ENCODE measurements at places on chromosomes 2 and 18. TPM values are rescaled to one million over a fixed set of nuclear protein-coding genes. Genes with fewer than 3 reads are reported as not detected.

COBLL1 gene
- total RNA-seq = 1.4 TPM

COL5A2 gene
- 0.39 TPM for total RNA-seq

SCN1A gene
- not detected for total RNA-seq

CNOT9 gene
- 73.9 TPM for total RNA-seq

IL18R1 gene
- 7.0 TPM for total RNA-seq

IL36RN gene
- not detected for total RNA-seq

MTX2 gene
- 4.5 TPM for total RNA-seq

PTPRM gene
- 6.4 TPM for total RNA-seq

ANKRD30BL gene
- not detected for total RNA-seq

SLC23A3 gene
- total RNA-seq = 0.73 TPM

DCC gene
- total RNA-seq = not detected

UNC80 gene
- not detected for total RNA-seq

TRIM54 gene
- not detected for total RNA-seq

RAD51AP2 gene
- not detected for total RNA-seq

SULT1C2 gene
- total RNA-seq = not detected

AMER3 gene
- total RNA-seq = not detected

C2orf92 gene
- 7.1 TPM for total RNA-seq

DSC1 gene
- 2.7 TPM for total RNA-seq

ASNSD1 gene
- 69.4 TPM for total RNA-seq

ARPC2 gene
- total RNA-seq = 521 TPM

IMPACT gene
- 10.0 TPM for total RNA-seq

PLEKHH2 gene
- total RNA-seq = 1.5 TPM

FKBP1B gene
- total RNA-seq = 0.28 TPM

LONRF2 gene
- 0.11 TPM for total RNA-seq

DSG4 gene
- not detected for total RNA-seq

HOXD4 gene
- not detected for total RNA-seq

SMYD5 gene
- total RNA-seq = 71.9 TPM

FBLN7 gene
- total RNA-seq = 2.5 TPM

RAB27B gene
- 1.2 TPM for total RNA-seq

ANKRD30B gene
- total RNA-seq = not detected

IGFBP2 gene
- 0.73 TPM for total RNA-seq

POTEC gene
- not detected for total RNA-seq

SERPINB12 gene
- total RNA-seq = not detected

SCLY gene
- total RNA-seq = 11.8 TPM

ESPNL gene
- not detected for total RNA-seq

C2orf72 gene
- not detected for total RNA-seq

METAP1D gene
- total RNA-seq = 5.7 TPM

ZBTB7C gene
- total RNA-seq = not detected

GKN2 gene
- not detected for total RNA-seq

LYPD6 gene
- total RNA-seq = not detected

SNRPD1 gene
- total RNA-seq = 34.5 TPM

All from CD8-positive, alpha-beta T cell (primary cell).